Neural crest cell (in vitro differentiated cells): ENCODE measurements at places on chromosomes 12 and 14. TPM values are rescaled to one million over a fixed set of nuclear protein-coding genes. Genes with fewer than 3 reads are reported as not detected.

GRCh38 chr12:6047249-6048237 lies 76.9 kb downstream of the VWF start:
- DNase-seq, result no peak

CACNA2D4 gene
- total RNA-seq, result 0.72 and 1.3 TPM in 2 replicates

DNA sequence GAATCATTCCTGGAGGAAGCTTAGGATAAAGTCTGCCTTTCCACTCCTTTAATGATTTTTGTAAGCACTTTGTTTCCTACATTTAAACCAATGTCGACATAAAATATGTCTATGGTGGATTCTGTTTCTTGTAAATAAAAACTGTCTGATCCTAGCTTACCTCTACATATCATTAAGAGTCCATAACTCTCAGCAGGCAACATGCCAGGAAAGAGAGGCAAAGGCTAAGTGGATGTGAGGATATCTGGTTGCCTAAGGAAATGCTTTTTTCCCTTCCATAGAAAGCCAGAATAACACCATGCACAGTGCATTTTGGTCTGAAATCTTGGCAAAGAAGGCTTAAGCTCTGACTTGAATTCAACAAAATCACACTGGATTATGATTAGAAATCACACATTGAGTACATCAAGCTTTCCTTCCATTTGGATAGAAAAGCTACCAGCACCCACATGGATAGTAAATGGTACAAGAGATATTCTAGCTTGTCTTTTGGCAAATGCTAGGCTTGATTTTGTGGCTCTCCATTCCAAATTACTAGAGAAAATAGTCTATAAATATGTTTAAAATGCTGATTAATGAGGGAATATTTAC lies 57.0 kb upstream of the CNTN1 start:
- DNase-seq, result no peak

- no peak for DNase-seq
Observed at GRCh38 chr14:85234156-85235025, 295.6 kb upstream of the FLRT2 start.

DNA sequence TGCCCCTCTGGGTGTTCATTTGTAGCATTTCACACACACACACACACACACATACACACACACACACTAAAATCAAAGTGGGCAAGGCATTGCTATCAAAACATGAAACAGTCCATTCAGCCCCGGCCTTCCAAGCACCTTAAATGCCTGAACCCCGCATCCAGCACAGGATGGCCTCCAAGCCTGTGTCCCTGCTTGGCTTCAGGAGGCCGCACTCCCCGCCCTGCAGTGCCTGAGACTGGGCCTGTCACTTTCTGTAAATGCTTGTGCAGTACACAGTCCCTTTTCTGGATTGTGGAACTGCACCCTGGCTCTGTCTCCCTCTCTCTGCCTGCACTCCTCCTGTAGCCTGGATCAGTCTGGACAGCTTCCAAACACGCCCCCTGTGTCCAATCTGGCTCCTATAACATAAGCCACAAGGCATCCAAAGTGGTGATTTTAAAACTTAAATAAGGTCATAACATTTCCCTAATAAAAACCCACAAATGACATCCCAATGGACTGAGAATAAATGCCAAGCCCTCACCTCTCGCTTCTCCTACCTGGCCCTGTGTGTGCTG lies 972.2 kb upstream of the TMEM132C start:
- DNase-seq, result no peak

DNA sequence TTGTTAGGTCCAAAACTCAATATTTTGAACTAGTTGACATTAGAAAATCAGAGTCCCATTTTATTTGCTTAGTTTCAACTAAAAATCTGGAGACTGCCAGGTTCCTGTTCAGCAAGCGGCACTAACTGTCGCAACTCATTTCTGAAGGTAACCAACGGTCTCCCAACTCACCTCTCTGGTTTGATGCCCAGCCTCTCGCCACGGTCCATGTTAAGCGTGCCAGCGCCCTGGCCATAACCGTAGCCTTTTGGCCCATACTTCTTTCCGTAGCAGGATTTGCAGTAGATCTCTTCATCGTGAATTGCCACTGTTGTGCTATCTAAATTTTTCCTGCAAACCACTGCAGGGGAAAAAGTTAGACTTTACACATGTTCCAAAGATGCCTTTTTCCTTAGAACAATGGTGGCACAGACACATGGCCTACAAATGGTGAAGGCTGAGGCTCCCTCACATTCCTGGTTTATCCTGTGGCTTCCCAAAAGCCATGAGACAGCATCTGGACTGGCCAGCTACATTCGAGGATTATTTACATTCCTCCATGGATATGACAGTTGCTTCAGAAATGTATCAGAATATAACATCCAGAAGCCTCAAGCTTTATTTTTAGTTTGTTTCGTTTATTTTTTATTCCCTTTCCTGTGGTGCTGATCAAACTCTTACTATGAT lies 15.7 kb downstream of the CSRP2 start:
- DNase-seq, result no peak

RIMBP2 gene
- total RNA-seq, result 4.5 and 5.9 TPM in 2 replicates

TBX5 gene
- not detected in 2 replicates for total RNA-seq
